ENCODE measurements at places on chromosomes 4 and X.
A peak's percentile ranks its signal among the peaks of the same experiment; 100 is the strongest.

DNA sequence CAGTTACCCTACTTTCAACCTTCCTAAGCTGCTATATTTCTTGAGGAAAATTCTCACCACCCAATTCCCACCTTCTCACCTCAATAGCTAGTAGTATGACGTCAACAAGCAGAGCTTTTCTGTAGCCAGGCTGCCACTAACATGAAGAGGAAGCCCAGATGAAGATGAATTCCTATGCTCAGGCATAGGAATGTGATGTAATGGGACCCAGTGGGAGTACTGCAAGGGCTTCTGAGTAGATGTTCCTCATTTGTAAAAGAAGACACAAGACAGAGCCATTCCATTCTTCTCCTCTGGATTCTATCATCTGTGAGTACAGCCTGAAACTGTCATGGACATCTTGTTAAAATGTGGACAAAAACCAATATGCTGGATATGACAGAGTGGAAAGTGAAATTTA lies 81.6 kb upstream of the KLF3 start:
- DNase-seq = no peak

- no peak for DNase-seq
Measured at GRCh38 chr4:157674699-157675098, 454.2 kb downstream of the GRIA2 start.

- no peak for DNase-seq
Measured at GRCh38 chr4:101763576-101763975, 27.0 kb upstream of the BANK1 start.

DNA sequence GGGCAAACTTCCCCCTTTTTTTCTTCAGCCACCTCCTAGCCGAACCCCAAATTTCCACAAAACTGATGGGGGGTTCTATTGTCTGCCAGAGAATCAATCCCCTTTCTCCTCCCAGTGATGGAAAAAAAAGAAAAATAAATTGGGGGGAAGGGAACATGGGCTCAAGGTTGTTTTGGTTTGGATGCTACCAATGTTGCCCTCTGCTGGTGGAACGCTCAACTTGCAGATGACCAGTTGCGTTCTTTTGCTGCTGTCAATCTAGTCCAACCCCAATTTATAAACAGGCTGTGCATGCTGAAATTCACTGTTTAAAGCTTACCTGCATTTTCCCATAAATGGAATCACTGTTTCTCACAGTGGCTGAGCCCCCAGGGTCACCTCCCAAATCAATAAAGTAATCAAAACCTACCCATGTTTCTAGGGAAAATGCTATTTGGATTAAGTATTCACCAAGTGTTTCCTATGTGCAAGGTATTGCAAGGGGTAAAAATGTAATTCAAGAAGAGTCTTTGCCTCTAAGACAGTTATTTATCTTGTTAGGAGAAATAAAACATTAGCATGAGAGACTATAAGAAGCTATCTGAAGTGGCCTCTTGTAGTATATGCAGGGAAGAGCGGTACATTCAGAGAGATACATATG lies 116.7 kb upstream of the TMEM164 start:
- DNase-seq = no peak

DNA sequence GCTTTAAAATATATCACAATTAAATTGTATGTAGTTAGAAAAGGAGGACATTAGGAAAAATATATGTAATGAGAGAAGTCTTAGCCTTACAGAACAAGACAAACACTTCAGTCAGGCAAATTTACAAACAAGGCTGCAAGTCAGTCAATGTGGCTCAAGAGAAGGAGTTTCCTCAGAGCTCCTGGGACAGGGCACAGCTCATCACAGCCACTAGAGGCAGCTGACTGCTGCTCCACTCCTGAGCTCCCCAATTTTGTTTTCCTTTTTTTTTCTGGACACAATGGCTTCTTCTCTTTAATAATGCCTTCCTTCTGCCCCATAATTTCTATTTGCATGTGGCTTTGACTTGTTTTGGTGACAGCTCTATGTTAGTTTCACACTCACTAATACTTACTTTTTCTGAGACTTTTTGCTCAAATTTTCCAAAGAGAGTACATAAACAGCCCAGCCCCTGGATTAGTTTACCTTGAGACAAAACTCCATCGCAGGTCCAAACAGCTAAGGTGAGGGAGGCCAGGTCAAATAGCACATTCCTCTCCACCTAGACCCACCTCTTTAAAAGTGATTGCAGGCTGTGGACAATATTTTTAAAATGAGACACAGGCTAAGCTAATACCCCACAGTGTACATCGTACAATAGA lies 850.4 kb upstream of the FRG1 start:
- DNase-seq = no peak

- no peak for DNase-seq
Measured at GRCh38 chr4:114249976-114250375, 270.5 kb upstream of the ARSJ start.

GRCh38 chr4:112545346-112545745 lies 29.4 kb upstream of the NEUROG2 start:
- no peak for DNase-seq

DNA sequence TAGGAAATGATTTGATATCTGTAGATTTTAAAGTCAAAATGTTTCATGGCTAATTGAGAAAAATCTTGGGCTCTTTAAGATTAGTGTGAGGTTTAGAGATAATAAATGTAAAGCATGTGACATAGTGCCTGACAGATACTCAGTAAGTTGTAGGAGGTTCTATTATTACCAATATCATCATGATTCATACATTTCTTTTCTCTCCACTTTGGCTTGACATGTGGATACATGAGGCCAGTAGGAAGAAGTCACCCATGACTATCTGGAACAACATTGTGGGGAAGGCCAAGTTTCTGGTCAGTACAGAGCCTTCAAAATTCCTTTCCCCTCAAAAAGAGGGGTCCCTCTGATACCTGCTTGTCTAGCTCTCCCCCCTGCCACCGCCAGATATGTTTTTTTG lies 91.2 kb upstream of the SORBS2 start:
- DNase-seq = no peak

- no peak for DNase-seq
Measured at GRCh38 chr4:138182838-138183426, 59.2 kb downstream of the SLC7A11 start.

DNA sequence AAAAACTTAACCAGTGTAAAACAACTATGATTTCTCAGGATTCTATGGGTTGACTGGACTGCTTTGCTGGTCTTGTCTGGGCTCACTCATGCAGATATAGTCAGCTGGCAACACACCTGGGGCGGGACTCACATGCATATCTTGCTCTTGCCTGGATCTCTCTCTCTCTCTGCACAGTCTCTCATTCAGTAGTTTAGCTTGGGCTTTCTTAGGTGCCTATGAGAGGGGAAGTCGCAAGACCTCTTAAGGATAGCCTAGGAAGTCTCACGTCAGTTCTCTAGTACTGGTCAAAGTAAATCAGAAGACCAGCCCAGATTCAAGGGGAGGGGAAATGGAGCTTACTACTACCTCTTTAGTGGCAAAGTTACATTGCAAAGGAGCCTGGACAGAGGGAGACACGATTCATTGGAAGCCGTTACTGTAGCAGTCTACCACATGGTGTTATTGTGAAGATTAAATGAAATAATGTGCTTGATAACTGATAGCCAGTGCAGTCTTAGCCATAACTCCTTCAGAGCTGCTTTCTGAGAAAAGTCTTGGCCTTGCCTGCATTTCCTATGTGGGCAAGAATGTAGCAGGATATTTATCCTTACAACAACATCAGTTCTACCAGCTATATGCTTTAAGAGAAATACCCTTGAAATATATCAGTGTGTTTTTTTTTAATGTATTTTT lies 2.1 kb downstream of the COPS4 start:
- DNase-seq = no peak

DNA sequence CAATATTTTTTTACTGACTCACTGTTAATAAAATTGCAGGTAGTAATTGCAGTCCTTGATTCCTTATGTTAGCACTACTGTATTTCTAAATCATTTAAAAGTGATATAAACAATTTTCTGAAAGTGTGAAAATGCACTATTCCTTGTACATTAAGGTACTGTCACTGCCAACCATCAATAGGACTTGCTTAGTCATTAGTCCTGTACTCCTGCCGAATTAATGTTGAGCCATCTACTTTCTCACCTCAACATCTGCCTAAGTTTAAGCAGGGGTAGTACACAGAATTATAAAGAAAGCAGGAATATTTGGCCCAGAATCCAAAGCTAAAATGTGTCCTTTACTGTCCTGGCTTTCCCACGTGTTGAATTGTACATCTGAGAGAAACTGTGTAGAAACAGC lies 87.0 kb upstream of the TRPC3 start:
- no peak for DNase-seq

DNA sequence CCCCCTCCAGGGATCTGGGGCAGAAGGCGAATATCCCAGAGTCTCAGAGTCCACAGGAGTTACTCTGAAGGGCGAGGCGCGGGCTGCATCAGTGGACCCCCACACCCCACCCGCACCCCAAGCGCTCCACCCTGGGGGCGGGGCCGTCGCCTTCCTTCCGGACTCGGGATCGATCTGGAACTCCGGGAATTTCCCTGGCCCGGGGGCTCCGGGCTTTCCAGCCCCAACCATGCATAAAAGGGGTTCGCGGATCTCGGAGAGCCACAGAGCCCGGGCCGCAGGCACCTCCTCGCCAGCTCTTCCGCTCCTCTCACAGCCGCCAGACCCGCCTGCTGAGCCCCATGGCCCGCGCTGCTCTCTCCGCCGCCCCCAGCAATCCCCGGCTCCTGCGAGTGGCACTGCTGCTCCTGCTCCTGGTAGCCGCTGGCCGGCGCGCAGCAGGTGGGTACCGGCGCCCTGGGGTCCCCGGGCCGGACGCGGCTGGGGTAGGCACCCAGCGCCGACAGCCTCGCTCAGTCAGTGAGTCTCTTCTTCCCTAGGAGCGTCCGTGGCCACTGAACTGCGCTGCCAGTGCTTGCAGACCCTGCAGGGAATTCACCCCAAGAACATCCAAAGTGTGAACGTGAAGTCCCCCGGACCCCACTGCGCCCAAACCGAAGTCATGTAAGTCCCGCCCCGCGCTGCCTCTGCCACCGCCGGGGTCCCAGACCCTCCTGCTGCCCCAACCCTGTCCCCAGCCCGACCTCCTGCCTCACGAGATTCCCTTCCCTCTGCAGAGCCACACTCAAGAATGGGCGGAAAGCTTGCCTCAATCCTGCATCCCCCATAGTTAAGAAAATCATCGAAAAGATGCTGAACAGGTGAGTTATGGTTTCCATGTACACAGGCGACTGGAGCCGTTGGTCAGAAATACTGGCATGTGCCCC lies at the start of gene CXCL1:
TSS of gene CXCL1 (plus strand) at position 264 of the 926 bp plus-strand sequence. CDS start at position 342, 78 bp downstream.
- no peak for DNase-seq

DNA sequence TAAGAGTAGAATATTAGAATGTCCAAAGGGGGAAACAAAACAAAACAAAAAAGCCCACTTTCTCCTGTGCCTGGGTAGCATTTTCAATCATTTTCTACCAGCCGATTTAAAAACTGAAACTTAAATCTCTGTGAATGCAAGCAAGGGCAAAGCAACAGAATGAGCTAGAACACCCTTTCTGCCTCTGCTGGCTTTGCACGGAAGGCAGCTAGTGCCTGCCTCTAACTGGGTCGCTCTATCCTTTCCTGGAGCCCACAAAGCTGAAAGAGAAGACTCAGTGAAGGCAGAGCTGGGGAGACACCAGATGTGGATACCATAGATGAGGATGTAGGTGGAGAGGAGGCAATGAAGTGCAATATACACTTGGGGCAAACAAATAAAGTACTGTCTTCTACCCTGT lies 248.9 kb upstream of the TTC29 start:
- DNase-seq = no peak

DNA sequence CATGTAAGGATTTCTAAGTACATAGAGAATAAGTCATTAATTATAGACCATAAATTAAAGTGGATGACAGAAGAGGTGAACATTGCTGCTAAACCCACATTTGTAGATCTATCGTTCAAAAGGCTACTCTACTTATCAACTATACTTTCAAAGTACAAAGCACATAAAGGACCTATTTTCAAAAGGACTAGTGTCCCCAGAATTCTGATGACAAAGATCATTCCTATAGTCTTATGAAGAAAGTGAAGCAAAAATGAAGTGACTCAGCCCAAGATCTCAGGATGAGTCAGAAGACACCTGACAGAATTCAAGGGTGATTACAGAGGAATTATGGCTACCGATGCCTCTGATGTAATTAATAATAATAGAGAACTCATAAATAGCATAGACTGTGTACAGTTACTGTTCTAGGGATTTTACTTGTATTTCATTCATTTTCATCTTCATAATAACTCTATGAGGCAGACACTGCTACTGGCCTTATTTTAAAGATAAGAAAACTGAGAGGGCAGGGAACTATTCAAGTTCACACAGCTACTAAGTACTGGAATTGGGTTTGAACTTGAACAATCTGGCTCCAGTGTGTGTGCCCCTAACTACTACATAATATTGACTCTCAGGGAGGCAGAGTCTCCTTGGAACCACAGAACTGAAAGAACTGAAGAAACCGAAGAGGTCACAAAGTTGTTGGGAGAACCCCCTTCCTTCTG lies 17.1 kb downstream of the USP46 start:
- DNase-seq = no peak

GRCh38 chrX:4925911-4926310 lies 1212.5 kb upstream of the PRKX start:
- no peak for DNase-seq

DNA sequence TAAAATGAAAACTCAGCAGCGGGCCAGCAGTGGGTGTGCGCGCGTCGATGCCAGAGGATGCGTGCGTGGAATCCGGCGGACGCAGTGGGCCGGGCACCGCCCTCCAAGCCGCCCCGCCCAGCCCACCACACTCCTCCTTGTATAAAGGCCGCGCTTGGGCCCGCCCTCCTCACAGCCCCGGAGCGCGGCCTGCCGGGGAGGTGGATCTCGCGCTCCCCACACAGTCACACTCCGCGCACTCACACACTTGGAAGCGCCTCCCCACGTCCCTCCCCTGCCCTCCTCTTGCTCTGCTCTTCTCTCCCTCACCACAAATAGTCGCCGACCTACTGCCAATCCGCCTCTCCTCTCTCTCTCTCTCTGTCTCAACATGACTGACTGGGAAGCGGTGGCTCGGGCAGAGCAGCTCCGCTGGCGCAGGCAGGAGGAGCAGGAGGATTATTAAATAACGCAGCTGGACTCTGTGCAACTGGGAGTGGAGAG lies at the start of gene CCSER1:
TSS of gene CCSER1 (plus strand) at position 172 of the 483 bp plus-strand sequence.
- peak; percentile 9 for DNase-seq

DNA sequence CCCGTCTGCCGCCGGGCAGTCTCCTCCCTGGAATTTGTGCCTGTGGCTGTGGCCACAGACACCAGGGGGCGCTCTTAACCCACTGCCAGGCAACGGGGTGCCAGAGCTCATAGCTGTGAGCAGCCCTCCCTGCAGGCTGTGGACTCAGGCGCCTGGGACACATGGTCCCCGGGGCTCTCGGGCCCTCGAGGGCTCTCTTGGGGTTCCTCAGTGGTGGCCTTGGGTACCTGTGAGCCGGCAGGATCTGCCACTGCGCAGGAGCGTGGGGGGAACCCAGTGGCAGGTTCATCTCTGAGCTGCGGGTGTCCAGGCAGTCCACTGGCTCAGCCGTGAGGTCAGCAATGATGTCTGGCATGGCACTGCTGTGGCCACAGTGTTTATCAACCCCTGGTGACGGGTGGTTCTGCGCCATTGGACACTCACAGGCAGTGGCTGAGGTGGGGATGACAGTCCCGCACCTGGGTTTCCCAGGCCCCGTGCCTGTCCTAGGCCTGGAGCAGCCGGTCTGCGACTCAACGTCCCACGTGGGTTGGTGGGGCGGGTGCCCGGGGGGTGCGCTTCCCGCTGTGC lies 37.2 kb downstream of the PCGF3 start:
- peak; percentile 63 for DNase-seq

GRCh38 chr4:152723236-152723635 lies 43.4 kb upstream of the TMEM154 start:
- no peak for DNase-seq

All from activated CD4-positive, alpha-beta T cell treated with anti-CD3 and anti-CD28 coated beads, Interleukin-2, amount 50 U/mL, for 24 hours (primary cell).